ENCODE measurements at places on chromosomes 6 and 20.

- DNase-seq = no peak
Measured at GRCh38 chr20:51376111-51376510, 166.4 kb downstream of the NFATC2 start.

- no peak for DNase-seq
Measured at GRCh38 chr20:58173930-58174707, 54.3 kb downstream of the ANKRD60 start.

GRCh38 chr6:21946298-21946783 lies 350.5 kb downstream of the PRL start:
- DNase-seq = no peak

DNA sequence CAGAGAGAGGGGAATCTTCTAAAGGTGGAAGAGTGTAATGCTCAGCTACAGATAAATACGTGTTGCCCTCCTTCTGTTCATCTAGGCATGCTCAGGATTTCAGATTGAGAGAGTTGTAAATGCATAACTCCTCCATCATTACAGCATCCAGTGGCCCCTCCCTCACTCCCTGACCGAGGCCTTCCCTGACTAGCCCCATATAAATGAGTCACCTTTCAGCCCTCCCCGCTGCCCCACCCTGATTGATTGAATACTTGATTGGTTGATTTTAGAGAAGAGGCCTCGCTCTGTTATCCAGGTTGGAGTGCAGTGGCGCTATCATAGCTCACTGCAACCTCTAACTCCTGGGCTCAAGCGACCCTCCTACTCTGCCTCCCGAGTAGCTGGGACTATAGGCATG lies 193.7 kb downstream of the EYA2 start:
- no peak for DNase-seq

- no peak for DNase-seq
Measured at GRCh38 chr6:143267760-143268159, 182.7 kb downstream of the ADAT2 start.

DNA sequence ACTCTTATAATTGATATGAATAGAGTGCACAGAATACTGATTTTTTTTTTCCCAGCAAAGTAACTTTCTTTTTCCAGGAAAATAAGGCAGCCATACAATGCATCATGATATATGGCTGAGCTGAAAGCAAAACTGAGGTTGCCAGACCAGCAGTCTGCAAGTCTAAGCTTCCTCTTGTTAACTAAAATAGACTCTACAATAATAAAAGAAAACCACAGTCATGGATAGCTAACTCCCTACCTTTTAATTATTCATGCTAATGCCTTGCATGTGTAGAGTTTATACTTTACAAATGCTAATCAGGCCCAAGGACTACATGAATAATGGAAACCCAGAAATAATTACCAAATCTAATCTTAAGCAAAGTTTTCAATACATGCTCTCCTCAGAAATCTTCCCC lies 47.4 kb downstream of the MAP7 start:
- DNase-seq = no peak

GRCh38 chr6:138514860-138515540 lies 15.7 kb upstream of the NHSL1 start:
- DNase-seq = peak; percentile 1

DNA sequence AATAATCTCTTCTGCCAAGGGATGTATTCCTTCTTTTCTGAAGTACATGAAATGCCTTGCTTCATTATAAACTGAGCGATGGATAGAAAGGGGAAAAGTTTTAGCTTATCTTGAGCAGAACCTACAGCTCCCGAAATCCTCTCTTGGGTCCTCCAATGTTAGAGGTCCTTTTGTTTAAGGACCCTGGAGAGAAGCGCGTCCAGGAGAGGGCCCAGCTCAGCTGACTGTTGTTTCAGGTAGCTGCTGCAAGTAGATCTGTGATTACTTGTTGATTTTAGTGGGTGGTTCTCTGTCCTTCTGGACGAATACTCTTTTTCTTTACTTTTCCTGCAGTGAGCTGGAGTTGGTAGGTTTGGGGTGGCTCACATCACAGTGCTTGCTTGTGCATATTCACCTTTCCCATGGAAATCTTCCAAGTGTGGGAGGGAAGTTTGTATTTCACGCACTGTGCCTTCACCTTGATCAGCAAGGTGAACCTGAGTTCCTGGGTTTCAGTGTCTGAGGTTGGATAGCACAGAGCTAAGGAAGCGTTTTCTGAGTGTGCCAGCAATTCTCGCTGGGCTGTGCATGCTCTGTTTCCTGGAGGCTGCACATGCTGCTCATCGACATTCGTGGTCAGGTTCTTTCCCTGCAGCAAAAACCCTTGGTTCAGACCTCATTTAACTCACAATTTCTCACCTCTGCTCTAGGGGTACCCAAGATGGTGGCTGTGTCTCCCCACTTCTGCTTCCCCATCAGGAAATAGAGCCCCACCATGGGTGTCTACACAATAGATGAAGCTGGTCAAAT lies 176.3 kb downstream of the JARID2 start:
- DNase-seq = no peak

DNA sequence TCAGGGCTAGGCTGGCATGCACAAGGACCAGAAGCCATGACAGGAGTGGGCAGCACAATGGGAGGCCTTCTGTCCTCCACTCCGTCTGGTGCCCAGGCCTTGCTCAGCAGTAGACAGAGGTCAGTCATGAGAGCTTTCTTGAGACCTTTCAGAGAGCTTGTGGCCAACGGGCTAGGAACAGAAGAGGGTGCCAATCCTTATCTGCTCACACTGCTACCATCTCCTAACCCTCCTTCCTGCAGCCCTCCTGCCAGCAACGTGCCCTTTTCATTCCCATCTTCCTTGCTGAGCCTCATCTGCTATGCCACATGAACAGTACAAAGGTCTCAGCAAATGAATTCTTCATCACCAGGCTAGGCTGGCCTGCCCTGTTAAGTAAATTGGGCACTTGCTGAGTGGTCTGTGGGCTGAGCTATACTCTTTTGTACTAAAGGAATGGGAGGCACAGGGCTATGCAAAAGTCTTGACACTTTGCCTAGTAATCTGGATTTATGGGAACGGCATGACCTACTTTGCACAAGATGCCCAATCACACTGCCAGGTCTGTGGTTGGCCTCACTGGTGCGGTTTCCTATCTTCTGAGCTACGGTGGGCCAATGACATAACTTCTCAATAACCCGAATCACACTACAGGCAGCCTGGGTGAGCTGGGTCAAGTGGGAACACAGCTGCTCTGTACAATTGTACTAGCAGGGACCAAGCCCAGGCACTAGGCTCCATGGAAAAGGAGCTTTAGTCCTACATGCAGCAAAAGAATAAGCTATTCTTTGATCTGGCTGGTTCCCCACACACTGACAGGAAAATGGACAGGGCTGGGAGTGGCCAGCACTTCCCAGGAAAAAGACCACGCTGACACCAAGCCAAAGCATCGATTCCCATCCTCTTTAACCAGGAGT lies 47.8 kb downstream of the ELOVL5 start:
- DNase-seq = no peak

GRCh38 chr6:101113468-101114260 lies 232.5 kb upstream of the ASCC3 start:
- no peak for DNase-seq

- DNase-seq = no peak
Measured at GRCh38 chr20:25024171-25024570, 31.6 kb upstream of the APMAP start.

GRCh38 chr6:140459209-140459608 lies 1084.8 kb upstream of the CITED2 start:
- no peak for DNase-seq

GRCh38 chr6:45982280-45983036 lies 33.2 kb downstream of the CLIC5 start:
- no peak for DNase-seq

DNA sequence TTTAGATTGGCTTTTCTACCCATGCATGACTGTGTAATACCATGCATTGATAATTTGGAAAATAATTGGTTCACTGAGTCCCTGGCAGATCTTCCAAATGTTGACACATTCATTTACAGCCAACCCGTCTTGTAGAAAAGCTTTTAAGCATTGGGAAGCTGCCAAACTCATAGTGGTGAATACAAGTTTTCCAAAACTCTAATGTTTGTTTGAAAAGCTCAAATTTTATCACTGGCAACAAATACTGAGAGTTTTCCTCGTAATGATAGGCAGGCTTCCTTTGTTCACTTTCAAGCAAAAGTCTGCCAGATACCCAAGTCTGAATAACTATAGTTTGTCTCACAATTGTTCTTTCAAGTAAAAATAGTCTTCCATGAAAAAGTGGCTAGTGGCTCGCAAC lies 143.0 kb downstream of the FIG4 start:
- DNase-seq = no peak

DNA sequence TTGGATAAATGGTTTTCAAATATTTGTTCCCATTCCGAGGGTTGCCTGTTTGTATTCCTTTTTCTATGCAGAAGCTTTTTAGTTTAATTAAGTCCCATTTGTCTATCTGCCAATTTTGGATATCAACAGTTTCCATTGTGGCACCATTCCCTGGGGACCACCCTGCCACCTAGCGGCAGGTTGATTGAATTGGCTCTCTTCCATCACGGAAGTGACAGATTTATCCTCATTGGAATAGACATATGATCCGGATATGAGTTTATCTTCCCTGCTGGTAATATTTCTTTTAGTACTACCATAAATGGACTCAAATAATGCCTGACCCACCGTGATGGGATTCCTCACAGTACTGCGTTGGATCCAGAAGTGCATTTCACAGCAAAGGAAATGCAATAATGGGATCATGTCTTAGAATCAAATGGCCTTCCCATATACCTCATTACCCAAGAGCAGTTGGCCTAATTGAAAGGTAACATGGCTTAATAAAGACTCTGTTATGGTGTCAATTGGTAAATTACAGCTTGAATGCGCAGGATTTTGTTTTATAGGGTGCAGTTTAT lies 327.0 kb downstream of the BMP2 start:
- no peak for DNase-seq

- no peak for DNase-seq
Measured at GRCh38 chr6:160871320-160871719, 120.2 kb upstream of the MAP3K4 start.

GRCh38 chr6:166952121-166952520 lies 4.2 kb downstream of the RNASET2 start:
- DNase-seq = no peak

GRCh38 chr6:6524951-6525350 lies 63.6 kb upstream of the LY86 start:
- no peak for DNase-seq

DNA sequence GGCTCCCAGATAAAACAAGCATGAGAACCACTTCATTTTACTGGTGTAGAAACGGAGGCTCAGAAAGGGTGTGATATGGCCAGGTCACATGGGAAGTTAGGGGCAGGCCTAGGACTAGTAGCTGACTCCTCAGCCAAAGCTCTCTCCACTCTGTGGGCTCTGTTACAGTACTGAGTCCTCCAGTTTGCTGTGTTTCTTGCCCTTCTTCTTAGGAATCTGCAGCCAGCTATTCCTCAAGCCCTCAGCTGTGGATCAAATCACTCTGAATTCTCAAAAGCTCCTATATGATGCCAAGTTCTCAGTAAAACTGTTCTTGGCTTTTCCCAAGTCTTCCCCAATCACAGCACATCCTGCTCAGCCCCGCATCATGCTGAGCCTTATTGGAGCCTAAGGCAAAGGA lies 42.5 kb upstream of the ADGRF1 start:
- DNase-seq = no peak

DNA sequence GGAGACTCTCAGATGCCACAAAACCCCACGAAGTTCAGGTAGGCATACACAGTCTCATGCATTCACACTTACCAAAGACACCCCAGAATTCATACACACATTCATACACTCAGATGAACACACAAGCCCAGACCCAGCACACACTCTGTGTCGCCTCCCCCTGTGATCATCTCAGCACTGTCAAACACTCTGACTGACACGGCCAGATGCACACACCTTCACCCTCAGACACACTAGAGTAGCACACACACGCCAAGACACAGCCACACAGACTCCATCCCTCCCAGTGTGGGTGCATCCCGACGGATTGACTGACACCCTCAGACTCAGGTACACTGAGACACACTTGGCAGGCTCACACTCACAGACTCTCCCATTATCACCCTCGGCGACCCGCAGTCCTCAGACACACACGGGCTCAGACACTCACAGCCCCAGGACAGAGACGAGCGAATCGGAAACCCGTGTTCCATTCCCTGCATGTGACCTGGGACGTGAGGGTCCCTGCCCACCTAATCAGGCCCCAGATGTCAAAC lies 872 bp upstream of the RIMS4 start:
- DNase-seq = no peak

DNA sequence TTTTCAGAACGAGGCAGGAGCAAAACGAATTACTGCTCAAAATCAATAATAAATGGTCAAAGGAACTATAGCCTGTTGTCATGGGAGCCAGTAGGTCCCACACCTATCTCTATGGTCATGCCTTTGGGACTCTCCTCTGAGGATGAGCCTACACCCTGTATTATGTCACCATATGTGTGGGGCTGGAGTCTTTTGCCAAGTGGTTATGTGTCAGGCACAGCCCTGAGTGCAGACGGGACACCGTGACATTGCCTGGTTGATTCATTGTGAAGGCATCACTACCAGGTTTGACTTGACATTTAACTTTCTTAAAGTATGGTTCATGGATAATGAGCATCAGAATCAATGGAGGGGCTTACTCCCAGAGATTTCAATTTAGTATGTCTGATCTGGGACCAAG lies 23.6 kb downstream of the BMP6 start:
- no peak for DNase-seq

- DNase-seq = no peak
Measured at GRCh38 chr20:45972500-45973183, 639 bp upstream of the ZNF335 start.

DNA sequence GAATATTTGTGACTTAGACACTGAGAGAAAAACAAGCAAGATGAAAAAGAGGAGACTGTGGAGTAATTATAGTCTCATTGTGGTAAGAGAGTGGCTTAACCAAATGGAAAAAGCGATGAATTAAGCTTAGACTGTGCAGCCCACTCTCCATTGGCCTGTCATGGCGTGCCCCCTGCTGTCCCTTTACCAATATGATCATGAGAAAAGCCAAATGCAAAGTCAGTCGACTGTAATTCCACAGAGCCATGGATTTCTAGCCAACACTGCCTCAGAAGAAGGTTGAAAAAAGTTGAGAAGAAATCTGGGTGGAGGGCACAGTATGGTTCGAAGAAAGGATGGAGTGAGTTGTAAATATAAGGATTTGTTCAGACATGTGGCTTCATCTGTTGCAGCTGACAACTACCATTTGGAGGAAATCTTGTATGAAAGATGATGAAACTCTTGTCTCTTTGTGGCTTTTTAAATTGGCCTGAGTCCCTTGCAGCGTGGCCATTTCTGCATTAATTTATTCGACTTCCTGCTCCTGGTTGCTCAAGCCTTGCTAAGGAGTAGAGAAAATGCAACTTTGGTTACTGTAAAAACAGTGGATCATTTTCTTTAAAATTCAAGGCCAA lies 251.4 kb downstream of the DOK5 start:
- DNase-seq = no peak

- DNase-seq = no peak
Measured at GRCh38 chr6:84033523-84034451, at the start of gene MRAP2. Gene MRAP2 (plus strand): TSS chr6:84033772. CDS start chr6:84055319, 21,547 bp downstream.

GRCh38 chr6:124870611-124871459 lies 91.4 kb upstream of the RNF217 start:
- no peak for DNase-seq

GRCh38 chr6:46704562-46704961 lies 16.9 kb downstream of the TDRD6 start:
- DNase-seq = no peak
